Endothelial cell of umbilical vein (primary cell): ENCODE measurements at places on chromosomes 4 and X. TPM values are rescaled to one million over a fixed set of nuclear protein-coding genes. Genes with fewer than 3 reads are reported as not detected.

Gene IL13RA1
- 61.9 and 66.4 TPM in 2 replicates for total RNA-seq

Gene GPRASP1
- total RNA-seq: 2.1 and 2.4 TPM in 2 replicates

Gene TASL
- not detected in 2 replicates for total RNA-seq

Gene BMX
- 86.0 and 105 TPM in 2 replicates for total RNA-seq

Gene TRAPPC11
- 29.7 and 32.1 TPM in 2 replicates for total RNA-seq

Gene PWWP3B
- total RNA-seq: not detected in 2 replicates

Gene GATA1
- total RNA-seq: not detected in 2 replicates

Gene SYTL4
- 18.4 and 25.6 TPM in 2 replicates for total RNA-seq

Gene ABLIM2
- total RNA-seq: 0.30 and 0.66 TPM in 2 replicates
